ENCODE measurements at places on chromosomes 12 and 14. TPM values are rescaled to one million over a fixed set of nuclear protein-coding genes. Genes with fewer than 3 reads are reported as not detected.

The ABCD2 gene
- total RNA-seq: 20.1 TPM

The GLTP gene
- 24.0 TPM for total RNA-seq

The CCDC88C gene
- 293 TPM for total RNA-seq

The SPTB gene
- total RNA-seq: 0.09 TPM

The TRIAP1 gene
- 17.3 TPM for total RNA-seq

The BCAT1 gene
- 1.3 TPM for total RNA-seq

The A2ML1 gene
- total RNA-seq: not detected

The AGAP2 gene
- total RNA-seq: 66.7 TPM

The NAV3 gene
- total RNA-seq: not detected

The OGFOD2 gene
- total RNA-seq: 46.6 TPM

The MMP17 gene
- total RNA-seq: 0.32 TPM

The HOXC4 gene
- not detected for total RNA-seq

GRCh38 chr12:67697443-67697842 lies 48.9 kb downstream of the DYRK2 start:
- DNase-seq: peak; percentile 67

GRCh38 chr12:22283006-22283506 lies 51.5 kb downstream of the ST8SIA1 start:
- DNase-seq: no peak

DNA sequence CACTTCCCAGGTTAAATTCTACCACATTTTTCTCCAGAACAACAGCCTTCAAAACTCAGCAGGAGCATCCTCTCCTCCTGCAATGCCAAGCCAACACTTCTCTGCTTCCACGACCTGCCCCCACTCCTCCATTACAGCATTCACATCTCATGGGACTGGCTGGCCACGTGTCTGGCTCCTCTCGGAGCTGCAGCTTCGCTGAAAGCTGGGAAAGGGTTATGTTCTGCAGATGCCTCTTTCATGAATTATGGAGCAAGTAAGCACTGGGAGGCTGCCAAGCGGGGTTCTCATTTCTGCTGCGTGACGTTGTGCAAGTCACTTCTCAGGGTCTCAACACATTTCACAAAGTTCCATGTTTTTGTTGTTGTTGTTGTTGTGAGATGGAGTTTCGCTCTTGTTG lies 142.2 kb upstream of the RFLNA start:
- no peak for DNase-seq

DNA sequence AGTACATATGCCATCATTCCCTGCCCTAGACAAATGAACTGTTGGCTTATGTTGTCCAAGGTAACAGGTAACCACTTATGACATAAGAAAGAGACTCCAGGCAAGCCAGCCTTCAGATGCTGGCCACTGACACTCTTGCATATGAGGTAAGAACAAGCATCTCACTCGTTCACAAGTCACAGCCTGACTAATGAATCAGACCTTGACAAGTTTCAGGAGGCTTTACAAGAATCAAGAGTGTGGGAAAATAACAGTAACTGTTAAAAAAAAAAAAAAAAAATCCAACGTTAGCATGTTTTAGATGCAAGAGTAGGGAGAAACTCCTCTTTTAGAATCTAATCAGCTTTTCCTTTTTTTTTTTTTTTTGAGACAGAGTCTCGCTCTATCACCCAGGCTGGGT lies 40.7 kb downstream of the ZFYVE1 start:
- no peak for DNase-seq

DNA sequence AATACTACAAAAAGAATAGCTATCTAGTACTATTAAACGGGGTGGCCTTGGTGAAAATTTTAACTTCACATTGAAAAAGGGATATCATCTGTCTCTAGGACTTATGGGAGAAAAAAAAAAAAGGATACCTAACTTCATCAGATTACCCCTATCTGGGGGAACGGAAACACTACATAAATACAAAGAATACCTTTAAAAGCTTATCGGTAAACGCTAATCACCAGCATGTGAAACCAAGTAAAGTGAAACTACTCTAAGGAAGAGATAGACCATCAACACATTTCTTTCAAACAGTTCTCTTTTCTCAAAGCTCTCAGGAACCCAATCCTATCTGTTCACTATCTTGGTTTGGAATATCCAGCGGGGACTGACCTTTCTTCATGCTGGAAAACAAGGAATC lies 3.5 kb downstream of the KICS2 start:
- DNase-seq: no peak

DNA sequence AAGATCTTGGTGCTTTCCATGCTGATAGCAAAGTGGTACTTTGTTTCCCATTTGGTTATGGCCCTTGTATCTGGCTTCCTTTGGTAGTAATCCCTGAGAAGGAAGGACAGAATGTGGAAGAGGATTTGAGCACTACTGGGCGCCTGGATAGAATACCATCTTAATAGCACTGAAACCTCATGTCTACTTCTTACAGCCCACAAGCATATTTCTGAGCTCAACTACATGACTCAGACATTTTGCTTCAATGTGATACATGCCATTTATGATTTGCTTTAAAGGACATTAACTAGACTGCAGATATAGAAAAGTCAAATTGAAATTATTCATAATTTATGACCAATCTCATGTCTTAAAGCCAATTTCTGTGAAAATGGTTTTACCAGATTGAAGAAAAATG lies 80.4 kb downstream of the LIN7A start:
- DNase-seq: no peak

GRCh38 chr14:105526776-105527380 lies 495 bp downstream of the TMEM121 start:
- no peak for DNase-seq

- no peak for DNase-seq
These were observed 56.9 kb downstream of the TAOK3 start for GRCh38 chr12:118315821-118316220.

DNA sequence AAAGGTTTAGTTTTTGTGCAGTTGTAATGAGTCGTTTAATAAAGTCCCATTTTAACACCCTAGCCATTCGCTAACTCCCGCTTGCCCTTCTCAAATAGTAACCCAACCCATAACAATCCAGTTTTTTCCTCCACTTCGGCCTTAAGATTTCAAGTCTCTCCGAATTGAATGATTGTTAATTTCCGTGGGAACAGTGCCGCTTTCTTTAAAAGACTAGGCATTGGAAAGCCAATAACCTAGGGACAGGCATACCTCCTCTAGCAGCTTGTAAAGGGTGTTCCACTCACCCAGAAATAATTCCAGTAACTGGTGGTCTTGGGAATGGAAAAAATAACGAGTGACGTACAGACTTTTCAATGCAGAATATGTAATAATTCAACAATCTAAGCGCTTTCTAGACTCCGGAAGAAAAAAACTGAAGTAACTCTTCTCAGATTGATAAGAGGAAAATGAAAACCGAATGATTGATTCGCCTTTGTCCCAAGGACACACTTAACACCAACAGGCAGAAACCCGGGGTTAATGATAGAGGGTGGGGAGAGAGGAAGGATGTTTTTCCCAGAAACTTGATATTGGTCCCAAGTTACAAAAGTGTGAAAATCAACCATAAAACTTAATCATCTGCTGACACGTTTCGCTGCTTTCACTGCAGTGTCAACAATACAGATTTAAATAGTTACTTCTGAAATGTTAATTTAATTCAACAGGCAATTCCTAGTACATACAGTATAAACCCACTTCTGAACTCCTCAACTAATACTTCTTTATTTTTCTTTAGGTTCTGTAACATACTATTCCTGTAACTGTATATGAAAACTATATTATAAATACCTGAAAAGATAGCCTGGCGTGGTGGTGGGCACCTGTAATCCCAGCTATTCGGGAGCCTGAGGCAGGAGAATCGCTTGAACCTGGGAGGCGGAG lies 1.0 kb upstream of the SINHCAF start:
- DNase-seq: no peak

- DNase-seq: no peak
These were observed 162.8 kb downstream of the RGS6 start for GRCh38 chr14:72094844-72095582.

GRCh38 chr12:65612440-65612839 lies 211.8 kb upstream of the HMGA2 start:
- DNase-seq: no peak

DNA sequence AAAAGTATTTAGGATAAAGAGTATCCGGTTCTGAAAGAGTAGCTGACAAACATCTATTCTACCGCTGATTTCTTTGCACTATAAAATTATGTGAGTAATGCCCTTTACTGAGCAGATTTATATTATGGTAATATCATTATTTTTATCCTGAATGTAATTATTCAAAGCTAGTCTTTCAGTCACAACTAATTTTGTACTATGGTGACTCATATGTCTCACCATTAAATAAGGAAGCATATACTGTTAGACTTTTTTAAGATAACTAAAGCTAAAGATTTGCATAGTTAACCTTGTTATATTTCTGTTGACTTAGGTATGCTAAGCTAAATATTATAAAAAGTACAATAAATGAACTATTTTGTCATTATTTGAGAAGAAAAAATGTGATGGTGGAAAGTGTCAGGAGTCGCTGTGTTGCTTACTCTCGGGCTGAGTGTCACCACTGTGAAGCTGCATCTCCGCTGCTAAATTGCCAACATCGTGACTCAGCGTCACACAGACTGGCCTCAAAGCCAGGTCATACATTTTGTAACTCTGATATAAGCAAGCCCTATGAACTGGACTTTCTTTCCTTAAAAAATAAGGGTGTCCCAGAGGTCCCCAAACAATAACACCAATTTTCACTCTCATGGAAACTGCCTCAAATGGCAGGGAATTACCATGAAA lies 69.1 kb upstream of the SSTR1 start:
- DNase-seq: no peak

DNA sequence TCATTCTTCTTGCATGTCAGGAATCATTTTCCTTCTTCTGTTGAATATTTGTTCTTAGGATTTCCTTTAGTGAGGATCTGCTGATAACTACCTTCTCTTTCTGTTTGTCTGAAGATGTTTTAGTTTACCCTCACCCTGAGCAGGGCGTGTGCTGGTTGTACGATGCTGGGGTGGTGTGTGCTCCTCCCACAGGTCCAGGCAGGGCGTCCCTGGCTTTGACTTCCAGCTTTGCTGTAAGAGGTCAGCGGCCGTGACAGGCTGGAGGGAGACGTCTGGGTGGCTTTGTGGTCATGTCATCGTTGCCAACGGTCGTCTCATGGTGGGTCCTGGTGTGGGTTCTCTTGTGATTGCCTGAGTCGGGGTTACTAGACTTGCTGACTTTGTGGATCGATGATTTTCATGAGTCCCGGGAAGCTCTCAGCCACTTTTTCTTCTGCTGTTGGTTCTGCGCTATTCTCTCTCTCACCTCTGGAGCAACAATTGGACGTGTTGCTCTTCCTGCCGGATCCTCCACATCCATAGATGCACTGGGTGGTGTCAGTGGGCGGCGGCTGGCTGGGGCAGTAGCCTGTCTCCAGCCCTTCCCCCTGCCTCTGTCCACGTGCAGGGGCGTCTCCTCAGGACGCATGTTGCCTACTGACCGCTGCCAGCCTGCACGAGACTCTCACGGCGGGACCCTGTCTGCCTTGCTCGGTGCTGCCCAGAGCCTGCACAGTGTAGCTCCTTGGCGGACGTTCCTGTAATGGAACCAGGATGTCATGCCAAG lies 8.4 kb downstream of the PACS2 start:
- no peak for DNase-seq

- DNase-seq: no peak
These were observed 537 bp downstream of the NFE2 start for GRCh38 chr12:54300225-54300731.

DNA sequence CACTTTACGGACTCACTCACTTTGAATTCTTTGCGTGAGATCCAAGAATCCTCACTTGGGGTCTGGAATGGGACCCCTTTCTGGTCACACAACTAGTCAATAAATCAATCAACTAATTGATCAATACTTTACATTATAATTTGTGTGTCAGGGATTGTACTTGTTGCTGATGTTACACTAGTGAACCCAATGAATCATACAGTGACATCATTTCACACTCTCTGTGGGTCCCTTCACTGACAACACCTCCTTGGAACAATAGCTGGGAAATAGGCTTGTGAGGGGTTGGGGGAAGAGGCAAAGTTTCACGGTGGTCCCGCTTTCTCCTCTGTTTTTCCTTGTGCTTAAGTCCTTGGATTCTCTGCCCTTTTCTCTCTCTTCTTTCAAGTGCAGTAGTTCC lies 35.0 kb downstream of the TPH2 start:
- no peak for DNase-seq

DNA sequence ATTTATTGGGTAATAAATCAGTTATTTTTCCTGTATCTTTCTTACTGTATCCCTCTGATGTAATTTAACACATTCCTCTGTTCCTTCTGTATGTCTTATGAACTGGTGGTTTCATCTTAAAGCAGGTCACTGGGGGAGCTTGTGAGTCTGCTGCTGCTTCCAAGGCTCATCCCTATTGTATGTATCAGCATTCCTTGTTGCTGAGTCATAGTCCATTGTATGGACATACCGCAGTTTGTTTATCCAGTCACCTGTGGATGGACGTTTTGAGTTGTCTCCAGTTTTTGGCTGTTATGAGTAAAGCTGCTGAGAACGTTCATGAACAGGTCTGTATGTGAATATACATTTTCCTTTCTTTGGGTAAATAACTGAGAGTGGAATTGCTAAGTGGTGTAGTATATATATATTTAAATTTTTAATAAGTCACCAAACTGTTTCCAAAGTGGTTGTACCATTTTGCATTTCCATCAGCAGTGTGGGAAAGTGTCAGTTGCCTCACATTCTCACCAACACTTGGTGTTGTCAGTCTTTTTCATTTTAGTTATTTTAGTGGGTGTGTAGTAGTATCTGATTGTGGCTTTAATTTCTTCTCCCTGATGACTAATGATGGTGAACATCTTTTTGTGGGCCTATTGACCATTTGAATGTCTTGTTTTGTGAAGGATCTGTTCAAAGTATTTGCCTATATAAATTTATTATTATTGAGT lies 82.7 kb downstream of the BEGAIN start:
- no peak for DNase-seq

- DNase-seq: no peak
These were observed 63.7 kb upstream of the RASSF8 start for GRCh38 chr12:25894759-25895158.

- DNase-seq: no peak
These were observed 39.9 kb downstream of the TMEM132D start for GRCh38 chr12:129863938-129864337.

- no peak for DNase-seq
These were observed 85.9 kb downstream of the PAX9 start for GRCh38 chr14:36747411-36748184.

GRCh38 chr12:118334241-118334640 lies 38.5 kb downstream of the TAOK3 start:
- no peak for DNase-seq

GRCh38 chr12:65619018-65619417 lies 205.3 kb upstream of the HMGA2 start:
- no peak for DNase-seq

GRCh38 chr14:67533754-67534085 lies 630 bp downstream of the PLEKHH1 start:
- DNase-seq: no peak

GRCh38 chr14:100321473-100322137 lies 1.5 kb upstream of the SLC25A47 start:
- no peak for DNase-seq

GRCh38 chr14:71245659-71246361 lies 338.6 kb downstream of the PCNX1 start:
- DNase-seq: no peak

DNA sequence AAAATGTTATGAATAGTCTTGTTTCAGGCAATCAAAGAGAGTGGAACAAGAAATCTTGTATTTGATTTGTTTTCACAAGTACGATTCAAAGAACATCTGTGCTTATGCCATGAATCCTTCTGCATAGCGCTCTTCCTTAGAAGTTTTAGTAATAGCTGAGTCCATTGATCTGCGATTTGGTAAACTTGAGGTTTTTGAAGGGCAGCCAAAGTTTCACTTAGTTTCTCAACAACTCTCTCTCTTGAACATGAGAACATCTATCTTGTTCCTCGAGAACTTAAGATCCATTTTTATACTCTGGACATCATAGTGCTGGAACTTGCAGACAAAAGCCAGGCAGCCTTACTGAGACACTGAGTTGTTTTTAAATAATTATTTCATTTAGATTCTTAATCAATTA lies 96.2 kb upstream of the USP15 start:
- no peak for DNase-seq
